ENCODE measurements at places on chromosomes 6 and 20.
A peak's percentile ranks its signal among the peaks of the same experiment; 100 is the strongest.

- DNase-seq = no peak
Observed at GRCh38 chr20:61608275-61609085, 356.4 kb downstream of the CDH4 start.

GRCh38 chr6:9766240-9766915 is 648.5 kb downstream of the TFAP2A start:
- no peak for DNase-seq

DNA sequence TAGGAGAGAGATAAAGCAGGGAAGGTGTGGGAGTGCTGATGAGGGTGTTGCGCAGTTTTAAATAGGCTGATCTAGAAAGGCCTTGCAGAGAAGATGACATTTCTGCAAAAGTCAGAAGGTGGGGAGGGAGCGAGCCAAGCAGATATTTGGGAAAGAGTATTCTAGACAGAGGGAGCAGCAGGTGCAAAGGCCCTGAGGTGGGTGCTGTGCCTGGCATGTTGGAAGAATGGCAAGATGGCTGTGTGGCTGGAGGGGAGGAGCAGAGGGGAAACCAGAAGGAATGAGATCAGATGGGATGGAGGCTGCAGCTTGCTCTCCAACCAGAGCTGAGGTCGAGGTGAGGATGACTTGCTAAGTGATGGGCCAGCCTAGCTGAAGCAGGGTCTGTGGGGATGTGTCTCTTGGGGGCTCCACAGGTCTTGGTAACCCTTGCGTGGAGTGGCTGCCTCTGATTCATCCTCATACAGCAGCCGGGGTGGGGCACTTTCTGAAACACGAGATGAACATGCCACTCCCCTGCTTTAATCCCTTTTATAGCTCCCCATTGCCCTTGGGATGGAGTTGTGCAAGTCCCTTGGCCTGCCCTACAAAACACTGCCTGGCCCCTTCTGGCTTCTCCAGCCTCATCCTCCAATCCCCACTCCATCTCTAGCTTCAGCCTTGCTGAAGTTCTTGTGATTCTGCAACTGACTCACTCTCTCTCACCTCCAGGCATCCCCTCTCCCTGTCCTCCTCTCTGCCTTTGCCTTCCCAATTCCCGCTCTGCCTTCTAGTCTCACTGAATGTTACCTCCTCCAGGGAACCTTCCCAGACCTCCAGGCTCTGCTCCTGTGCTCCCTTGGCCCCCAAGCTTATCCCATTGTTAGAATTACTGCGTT is 94.1 kb downstream of the CDH22 start:
- DNase-seq = no peak

DNA sequence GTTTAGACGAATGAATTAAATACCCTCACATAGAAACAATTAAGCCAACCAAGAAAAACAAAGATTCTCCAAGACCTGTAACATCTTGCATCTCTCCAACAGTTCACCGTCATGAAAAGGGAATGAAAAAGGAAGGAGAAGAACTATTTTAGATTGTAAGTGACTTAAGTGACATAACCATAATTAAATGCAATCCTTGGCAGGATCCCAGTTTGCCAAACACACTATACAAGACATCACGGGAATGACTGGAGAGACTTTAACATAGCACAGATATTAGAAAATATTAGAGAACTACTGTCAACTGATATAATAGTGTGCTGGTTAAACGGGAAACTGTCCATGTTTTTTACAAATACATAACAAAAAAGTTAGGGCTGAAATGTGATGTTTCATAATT is 22.2 kb downstream of the EPB41L2 start:
- no peak for DNase-seq

DNA sequence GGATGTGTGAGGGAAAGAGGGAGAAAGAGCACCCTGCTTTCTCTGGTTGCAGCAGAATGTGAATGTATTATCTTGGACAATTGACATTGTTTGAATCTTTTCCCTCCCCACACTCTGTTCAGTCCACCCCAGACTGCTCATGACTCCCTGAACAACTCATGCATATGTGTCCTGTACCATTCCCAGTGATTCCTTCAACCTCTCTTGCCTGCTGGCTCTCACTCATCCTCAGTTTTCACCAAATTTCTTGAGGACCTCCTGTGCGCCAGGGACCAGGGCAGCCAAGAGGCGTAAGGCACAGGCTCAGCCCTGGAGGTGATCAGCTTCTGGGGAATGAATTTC is 5.4 kb downstream of the NOX3 start:
- DNase-seq = no peak

DNA sequence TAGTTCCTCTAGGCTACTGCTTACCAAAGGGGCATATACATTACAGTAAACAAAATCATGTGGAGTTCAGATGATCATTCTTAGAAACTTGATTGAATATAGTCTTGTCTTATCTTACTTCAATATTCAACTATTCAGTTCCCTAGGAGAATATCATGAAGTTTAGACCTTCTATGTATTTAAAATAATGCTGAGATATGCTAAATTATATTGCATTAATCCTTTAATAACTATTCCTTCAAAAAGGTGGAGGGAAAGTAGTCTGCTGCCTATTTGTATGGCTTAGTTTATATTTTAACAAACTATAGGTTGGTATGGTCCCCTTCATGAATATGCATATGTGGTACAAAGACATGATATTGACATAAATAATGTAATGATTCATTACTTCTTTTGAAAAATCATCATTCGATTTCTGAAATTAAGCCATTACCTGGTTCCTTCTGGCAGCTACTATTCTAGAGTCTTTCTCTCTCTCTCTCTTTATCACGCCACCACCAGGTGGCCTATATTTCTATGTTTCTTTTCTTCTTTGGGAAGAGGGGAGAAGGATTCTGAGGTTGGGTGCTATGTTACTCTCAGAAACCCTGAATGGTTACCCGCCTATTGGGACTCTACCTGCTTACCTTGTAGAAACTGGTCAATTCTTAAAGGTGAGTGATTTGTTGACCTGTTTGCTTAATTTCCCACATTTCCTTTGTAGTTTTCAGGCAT is 855.8 kb downstream of the HACE1 start:
- no peak for DNase-seq

- DNase-seq = no peak
Observed at GRCh38 chr6:96014846-96015517, 792 bp upstream of the FUT9 start.

DNA sequence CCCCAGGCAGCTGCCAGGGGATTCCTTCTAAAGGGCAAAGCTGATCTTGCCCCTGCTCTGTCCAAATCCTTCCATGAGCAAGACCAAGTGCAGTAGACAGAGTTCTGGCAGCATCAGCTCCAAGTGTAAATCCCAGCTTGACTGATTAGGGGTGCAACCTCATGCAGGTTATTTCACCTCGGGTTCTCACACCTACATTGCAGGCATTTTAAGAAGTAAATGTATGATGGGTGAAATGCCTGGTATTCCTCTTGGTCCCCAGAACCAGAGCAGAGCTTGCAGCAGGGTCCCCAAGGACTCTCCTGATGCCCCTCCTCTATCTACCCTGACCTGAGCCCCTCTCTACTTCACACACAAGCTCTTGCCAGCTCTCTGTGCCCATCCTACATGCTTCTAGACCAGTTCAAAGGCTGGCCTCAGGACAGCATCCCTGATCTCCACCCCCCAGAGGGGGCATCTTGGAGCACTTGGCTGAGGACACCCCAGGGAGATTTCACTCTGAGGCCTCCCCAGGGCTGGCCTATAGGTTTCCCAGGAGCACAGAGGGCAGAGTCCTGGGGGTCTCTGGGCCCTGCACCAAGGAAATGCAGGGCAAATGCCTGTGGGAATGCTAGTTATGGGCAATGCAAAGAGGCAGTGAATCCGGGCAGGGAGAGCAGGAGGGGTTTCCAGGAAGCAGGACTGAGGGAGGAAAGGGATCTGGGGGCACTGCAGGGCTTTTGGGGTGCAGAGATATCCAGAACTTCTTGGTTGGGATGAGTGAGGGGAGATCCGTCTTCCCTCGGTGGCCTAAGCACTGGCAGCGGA is 1.0 kb downstream of the LZTS3 start:
- DNase-seq = peak; percentile 7

DNA sequence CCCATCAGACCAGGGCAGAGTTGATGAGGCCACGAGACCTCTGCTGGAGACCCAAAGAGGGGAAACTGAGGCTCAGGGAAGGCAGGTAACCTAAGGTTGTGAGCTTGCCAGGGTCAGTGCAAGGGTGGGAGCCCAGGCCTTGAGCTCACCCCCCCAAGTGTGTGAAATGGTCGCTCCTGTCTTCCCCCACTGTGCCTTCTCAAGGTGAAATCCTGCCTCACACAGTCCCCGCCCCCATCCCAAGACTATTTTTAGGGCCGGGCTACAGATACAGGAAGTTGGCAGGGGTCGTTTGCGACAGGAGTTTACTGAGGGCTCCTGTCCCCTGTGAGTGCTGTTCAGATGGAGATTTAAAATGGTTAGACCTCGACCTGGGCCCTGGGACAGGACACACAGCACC is 18.7 kb upstream of the GATA5 start:
- no peak for DNase-seq

DNA sequence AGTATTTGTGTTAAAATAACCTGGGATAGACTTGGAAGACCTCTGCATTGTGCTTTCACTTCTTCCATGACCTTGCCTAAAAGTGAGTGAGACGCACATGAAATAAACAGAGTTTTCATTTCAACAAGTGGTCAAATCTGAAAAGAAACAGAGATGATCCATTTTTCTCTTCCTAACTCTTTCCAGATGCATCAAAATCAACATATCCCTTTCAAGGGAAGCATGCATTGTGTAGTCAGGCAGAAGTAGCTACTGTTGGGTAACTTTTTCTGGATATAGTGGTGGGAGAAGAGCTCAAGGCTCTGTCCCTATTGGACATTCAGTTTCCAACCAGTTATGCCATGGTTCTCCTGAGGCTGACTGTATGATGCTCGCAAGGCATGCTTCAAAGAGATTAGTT is 233.0 kb upstream of the JAG1 start:
- no peak for DNase-seq

DNA sequence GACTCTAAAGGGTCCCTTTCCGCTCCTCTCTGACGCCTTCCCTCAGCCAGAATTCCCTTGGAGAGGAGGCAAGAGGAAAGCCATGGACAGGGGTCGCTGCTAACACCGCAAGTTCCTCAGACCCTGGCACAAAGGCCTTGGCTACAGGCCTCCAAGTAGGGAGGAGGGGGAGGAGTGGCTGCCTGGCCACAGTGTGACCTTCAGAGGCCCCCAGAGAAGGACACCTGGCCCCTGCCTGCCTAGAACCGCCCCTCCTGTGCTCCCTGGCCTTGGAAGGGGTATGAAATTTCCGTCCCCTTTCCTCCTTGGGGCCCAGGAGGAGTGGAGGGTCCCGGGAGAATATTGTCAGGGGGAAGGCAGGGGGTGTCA is 2.7 kb downstream of the VEGFA start:
- no peak for DNase-seq

- peak; percentile 30 for DNase-seq
Observed at GRCh38 chr6:99364026-99364425, 14.6 kb upstream of the FAXC start.

- no peak for DNase-seq
Observed at GRCh38 chr20:45581702-45582101, 2.6 kb upstream of the WFDC8 start.

DNA sequence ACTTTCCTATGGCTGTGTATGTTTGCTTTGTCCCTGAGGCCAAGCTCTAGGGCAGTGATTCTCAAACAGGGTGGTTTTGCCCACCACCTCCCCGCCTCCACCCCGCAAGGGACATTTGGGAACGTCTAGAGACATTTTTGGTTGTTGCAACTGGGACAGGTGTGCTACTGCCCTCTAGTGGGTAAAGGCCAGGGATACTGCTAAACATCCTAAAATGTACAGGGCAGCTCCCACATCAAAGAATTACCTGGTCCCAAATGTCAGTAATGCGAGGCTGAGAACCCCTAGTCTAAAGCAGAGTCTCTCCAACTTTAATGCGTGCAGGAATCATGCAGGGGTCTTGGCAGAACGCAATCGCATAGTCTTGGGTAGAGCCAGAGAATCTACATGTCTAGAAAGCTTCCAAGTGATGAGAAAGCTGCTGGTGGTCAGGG is 5.1 kb downstream of the KCNS1 start:
- DNase-seq = peak; percentile 69

DNA sequence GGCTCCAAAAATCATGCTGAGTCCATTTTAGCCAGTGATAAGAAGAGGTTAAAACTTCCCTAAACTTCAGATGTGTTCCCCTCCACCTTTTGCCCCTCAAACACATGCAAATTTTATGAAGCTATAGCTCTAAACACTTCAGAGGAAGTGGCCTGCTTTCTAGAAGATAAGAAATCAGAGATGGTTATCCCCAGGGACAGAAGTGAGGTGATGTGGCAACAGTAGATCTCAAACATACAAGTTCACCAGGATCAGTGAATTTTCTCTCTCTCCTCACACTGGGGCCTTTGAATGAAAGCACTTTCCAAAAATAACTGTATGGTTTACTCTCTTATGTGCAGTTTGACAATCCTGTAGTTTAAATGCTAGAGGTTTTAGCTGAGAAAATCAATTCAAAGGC is 332.0 kb downstream of the BTBD9 start:
- DNase-seq = peak; percentile 31
